ENCODE measurements at places on chromosomes 5 and 9. TPM values are rescaled to one million over a fixed set of nuclear protein-coding genes. Genes with fewer than 3 reads are reported as not detected.

DNA sequence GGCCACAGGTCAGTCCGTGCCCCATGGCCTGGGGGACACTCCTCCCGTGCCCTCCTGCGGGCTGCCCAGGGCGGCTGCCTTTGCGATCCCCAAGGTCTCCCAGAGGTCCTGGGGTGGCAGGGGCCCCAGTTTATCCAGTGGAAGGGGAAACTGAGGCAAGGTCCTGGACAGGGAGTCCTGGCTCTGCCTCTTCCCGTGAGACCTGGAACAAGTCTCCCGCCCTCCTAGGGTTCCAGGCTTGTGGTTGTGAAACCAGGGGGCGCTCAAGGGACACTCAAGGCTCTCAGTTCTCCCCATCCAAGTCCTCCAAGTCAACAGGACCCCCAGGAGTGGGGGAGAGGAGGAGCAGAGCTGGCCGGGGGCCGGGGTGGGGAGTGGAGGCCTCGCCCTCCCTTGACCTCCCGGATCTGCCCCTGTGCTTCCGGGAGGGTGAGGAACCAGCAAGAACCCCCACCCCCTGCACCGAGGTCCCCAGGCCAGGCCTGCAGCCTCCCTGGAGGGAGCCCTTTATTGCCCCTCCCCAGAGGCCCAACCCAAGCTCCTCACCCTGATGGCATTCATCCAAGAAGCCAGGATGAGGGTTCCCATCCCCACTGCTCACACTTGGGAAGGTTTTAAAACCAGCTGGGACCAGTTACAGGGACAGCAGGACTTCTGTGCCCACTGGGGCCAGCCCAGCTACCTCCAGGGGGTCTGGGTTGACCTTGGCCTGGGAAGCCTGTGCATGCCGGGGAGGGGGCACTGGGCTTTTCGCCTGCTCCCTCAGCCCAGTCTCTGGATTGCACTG, 24.7 kb upstream of the TMEM250 start:
- H3K27ac ChIP-seq = no peak overlapping the region
- no peaks in the 10 kb centered on the region for H3K36me3 ChIP-seq
- DNase-seq = no peak

GRCh38 chr5:66553916-66554575, 42.1 kb upstream of the MAST4 start:
- H3K36me3 ChIP-seq = no peaks in the 10 kb centered on the region
- H3K27ac ChIP-seq = no peak overlapping the region
- no peaks in the 10 kb centered on the region for H3K27me3 ChIP-seq
- no peaks in the 10 kb centered on the region for H3K4me1 ChIP-seq
- no peak for DNase-seq

- no peaks in the 10 kb centered on the region for H3K36me3 ChIP-seq
- no peaks in the 10 kb centered on the region for H3K27me3 ChIP-seq
- H3K4me1 ChIP-seq = no peaks in the 10 kb centered on the region
- DNase-seq = peak; percentile 15
- H3K4me3 ChIP-seq = no peak overlapping the region
- no peak overlapping the region for H3K27ac ChIP-seq
Measured at GRCh38 chr9:93680443-93681268, 104.3 kb downstream of the PHF2 start.

DNA sequence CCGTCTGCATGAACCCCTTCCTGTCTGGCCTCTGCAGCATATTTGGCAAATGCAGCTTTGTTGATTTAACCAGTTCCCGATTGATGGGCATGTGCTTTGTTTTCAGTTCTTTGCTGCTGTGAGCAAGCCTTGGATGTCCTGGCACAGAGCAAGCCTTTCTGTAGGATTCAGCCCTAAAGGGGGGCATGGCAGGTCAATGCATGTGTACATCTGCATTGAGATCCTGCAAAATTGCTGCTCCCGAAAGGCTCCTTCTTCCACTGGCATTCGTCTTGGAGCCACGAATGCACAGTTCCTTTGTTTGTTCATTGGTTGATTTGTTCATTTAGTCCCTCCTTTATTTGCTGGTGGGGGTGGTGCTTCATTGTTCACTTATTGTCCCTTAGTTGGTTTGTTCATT, 34.8 kb downstream of the COL5A1 start:
- H3K4me3 ChIP-seq = no peak overlapping the region
- H3K36me3 ChIP-seq = no peaks in the 10 kb centered on the region
- DNase-seq = no peak

- no peak overlapping the region for H3K27ac ChIP-seq
- no peaks in the 10 kb centered on the region for H3K27me3 ChIP-seq
- peaks cover 5% of the 10 kb centered on the region for H3K4me1 ChIP-seq
- H3K36me3 ChIP-seq = no peaks in the 10 kb centered on the region
- H3K4me3 ChIP-seq = no peak overlapping the region
Measured at GRCh38 chr5:128199611-128200010, 116.0 kb downstream of the SLC12A2 start.

DNA sequence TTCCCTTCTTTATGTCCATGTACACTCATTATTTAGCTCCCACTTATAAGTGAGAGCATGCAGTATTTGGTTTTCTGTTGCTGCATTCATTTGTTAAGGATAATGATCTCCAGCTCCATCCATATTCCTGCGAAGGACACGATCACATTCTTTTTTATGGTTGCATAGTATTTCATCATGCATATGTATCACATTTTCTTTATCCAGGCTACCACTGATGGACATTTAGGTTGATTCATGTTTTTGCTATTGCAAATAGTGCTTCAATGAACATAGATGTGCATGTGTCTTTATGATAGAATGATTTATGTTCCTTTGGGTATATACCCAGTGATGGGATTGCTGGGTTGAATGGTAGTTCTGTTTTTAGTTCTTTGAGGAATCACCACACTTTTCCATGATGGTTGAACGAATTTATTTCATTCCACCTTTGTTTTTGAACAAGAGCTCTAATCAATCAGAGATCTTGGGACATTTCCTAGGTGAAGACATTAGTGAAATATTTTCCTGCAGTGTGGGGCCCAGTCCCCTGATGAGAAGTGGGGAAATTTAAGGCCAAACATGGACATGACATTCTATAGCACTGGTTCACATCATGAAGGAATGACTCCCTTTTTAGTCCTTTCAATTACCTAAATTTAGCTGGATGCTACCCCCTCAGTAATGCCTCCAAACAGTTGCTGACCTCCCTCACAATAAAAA, 7.1 kb upstream of the TEX48 start:
- DNase-seq = no peak
- no peaks in the 10 kb centered on the region for H3K27me3 ChIP-seq
- no peak overlapping the region for H3K4me3 ChIP-seq
- H3K4me1 ChIP-seq = no peaks in the 10 kb centered on the region

Gene PCDHB11
- 2.2 TPM for total RNA-seq

Gene CENPP
- total RNA-seq = 3.1 TPM

All from colonic mucosa (tissue), 4 donors.